ENCODE measurements at places on chromosomes 3 and 15.

- DNase-seq = no peak
Observed at GRCh38 chr3:10983219-10983916, 9.2 kb upstream of the SLC6A1 start.

DNA sequence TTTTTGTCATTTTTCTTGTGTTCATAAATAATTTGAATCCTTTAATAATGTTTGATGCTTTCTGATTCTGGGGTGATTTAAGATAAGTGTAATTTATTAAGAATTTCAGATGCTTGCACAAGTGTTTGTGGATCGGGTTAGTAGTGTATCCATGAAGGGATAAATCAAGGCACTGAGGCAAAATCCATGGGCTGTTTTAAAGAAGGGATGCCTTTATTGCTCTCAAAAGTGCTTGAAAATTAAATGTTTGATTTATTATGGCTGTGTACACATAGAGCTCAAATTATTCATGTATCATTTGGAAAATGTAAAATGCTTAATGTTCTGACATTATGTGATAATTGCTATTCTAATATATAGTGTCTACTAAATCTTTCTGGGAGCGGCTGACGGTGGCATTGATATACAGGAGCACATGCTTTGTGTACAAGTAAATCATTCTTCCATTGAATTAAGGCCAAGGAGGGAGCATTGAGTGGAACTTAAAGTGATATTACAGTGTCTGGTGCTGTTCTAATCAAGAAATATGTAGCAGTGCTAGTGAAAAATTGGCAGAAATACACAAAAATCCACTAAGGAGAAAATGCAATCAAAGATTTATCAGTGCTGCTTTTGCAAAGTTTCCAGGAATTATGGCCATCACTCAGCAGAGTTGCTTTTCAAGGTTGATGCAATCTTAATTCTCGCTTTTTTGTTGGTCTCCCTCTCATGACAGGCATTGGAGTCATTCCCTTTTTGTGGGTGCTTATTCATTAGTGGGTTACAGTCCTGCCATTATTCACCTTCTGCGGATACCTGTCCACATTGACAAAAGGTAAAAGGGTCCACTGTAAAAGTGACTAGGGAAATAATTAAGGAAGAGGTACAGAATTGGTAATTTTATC, 181.6 kb downstream of the MFSD1 start:
- no peak for DNase-seq

DNA sequence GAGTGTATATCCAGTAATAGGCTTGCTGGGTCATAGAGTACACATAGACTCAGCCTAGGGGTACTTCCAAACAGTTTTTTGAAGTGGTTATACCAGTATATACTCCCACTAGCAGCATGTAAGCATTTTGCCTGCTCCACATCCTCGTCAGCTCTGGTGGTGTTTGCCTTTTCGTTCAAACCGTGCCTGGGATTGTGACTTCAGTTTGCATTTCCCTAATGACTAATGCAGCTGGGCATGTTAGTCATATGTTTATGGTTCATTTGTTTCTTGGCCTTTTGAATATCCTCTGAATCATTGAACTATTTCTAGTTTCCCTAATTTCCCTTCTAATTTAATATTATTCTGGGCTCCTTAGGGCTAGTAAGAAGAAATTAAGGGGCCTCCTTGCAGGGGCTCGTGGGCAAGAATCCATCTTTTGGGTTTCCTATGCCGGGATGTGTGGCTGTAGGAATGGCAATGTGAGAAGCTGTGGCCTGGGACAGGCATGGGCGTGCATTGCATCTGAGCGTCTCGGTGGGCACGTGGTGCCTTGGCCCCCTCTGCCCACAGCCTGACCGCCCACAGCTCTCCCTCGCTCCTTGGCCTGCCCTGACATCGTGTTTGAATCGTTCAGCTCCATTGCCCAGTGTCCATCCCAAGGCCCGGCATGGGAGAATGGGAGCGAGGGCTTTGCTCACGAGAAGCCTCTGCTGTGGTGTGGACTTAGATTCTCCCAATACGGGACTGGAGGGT, 26.4 kb downstream of the FAH start:
- no peak for DNase-seq

DNA sequence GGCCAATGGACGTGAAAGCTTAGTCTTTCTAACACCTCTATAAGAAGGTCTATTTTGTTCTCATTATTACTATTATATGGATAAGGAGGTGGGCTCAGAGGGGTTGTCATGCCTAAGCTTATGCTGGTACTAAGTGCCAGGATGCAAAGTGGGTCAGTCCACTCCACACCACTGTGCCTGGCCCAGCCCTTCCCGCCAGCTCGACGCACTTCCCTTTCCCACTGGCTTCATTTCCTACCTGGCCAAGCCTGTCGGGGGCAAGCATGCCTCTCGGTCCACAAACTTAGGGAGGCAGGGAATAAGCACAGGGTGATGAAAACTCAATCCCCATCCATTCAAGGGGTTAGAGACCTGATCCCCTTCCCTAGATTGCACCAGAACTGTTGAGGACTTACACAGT, 5.9 kb upstream of the SYNM start:
- no peak for DNase-seq

DNA sequence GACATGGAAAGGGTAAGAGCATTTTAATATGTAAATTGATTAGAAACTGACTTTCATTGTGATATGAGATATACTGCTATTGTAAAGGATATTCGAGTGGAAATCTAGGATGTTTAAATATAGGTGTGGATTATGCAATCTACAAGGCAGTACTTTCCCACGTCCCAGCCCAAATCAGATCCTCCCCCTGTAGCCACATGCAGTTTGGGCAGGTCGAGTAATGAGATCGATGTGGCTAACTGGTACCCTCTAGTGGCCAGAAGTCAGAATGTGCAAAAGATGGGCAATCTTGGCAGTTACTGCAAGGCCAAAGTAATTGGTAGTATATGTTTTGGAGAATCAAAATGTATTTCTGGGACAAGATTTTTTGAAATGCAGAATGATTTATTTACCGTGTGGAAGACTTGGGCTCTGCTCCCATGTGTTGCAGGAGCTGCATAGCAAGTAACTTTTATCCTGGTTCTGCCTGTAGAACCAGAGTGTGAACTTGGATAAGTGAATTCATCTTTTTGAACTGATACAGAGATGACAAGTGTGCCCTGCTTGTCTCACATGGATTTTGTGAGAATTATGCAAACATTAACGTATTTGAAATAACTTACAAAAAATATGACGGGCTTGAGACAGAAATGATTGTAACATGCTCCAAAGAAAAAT, 94.5 kb upstream of the ADAMTSL3 start:
- no peak for DNase-seq

DNA sequence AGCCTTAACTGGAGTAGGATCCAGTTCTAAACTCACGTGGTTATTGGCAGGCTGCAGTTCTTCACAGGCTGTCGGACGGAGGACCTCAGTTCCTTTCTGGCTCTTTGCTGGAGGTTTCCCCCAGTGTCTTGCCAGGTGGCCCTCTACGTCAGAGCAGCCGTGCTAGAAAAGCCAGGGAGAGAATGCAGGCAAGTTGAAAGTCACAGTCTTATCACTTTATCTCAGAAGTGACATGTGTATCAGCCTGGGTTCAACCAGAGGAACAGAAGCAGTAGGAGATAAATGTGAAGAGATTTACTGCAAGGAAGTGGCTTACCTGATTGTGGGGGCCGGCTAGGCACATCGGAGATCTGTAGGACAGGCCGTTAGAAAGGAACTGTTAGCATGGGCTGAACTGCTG, 125.3 kb upstream of the BNIP2 start:
- DNase-seq = peak; percentile 38

DNA sequence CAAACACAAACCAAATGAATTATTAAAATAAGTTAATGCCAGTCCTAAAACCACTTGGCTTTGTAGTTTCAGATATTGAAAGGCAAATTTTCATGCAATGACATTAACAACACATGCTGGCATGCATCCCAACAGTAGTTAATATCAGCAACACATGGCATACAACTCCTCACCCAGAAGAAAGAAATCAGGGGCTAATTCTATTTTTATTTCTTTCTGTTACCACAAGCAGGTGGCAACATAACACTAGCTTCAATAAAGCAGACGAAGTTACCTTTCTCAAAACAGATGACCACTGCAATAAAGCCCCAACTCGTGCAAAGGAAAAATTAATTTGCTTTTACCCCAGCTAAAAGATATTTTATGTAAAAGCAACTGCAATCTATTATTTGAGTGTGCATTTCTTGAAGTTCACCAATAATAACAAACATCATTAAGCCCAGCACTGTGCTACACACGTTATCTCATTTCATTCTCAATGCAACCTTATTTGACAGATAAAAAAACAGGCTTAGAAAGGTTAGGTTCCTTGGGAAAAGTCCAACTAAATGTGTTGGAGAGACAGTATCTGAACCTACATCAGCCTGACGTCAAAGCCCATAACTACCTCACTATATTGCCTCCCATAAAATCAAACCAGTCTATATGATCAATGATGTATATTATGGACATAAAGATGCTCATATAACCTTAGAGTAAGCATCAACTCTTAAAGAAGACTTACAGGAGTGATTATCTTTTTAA, 2.8 kb downstream of the TOP2B start:
- no peak for DNase-seq

- no peak for DNase-seq
Observed at GRCh38 chr3:183800243-183800863, 25.0 kb downstream of the MAP6D1 start.

Measured in CD4-positive, alpha-beta T cell treated with Interleukin-15 for 1 hour (primary cell).